ENCODE measurements at places on chromosomes 7 and 10.
A peak's percentile ranks its signal among the peaks of the same experiment; 100 is the strongest.

- DNase-seq, result no peak
These were observed 401.2 kb downstream of the GFRA1 start for GRCh38 chr10:115871855-115872254.

DNA sequence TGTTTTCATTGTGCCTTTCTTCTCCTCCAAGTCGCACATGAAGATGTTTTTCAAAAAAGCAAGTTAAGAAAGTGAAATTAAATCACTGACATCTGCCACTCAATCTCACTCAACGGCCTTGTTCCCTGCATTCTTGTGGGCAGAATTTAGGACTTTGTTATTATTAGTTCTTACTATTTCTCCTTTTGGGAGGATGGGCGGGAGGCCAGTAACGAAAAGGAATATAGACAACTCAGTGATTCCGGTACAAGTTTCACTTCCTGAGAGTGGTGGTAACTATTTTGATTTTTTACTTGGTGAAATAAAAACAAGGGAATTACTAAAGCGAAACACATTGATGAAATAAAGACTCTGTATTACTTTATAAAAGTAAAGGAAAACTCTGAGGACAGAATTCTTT, 231.9 kb upstream of the HABP2 start:
- no peak for DNase-seq

GRCh38 chr7:22563621-22564241, 63.7 kb upstream of the STEAP1B start:
- no peak for DNase-seq

DNA sequence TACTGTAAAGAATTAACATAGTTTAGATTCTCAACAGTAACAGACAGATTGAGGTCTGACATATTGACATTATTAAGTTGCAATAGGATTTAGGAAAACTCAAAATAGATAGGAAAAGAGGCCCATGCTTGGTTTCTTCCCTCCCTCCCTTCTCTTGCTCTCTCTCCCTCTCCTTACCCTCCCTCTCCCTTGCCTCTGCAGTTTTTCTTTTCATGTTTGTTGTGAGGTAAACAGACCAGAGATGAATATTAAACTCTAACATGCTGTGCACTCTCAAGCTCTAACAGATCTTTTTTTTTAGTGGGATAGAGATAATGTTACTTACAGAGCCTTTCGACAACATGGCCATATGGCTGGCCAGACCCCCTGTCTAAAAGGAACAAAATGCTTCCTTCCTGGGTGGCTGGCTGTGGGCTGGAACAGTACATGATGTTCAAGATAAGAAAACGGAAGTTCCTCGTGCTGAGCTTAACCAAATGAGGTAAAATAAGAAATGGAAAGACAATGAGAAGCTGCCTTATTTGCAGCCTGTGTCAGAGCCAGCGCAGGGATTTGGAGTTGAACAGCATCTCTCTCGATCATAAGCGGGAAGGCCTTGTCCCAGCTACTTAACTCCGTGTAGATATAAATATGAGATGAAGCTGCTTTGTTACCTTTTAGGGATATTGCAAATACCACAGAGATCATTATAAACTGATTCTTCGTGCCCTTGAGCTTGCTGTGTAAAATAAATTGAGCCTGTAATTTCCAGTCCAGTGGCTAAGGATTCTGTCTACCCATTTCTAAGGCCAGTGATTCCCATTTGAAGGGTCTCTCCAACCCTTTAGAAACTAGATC, 391.9 kb upstream of the NPVF start:
- no peak for DNase-seq

DNA sequence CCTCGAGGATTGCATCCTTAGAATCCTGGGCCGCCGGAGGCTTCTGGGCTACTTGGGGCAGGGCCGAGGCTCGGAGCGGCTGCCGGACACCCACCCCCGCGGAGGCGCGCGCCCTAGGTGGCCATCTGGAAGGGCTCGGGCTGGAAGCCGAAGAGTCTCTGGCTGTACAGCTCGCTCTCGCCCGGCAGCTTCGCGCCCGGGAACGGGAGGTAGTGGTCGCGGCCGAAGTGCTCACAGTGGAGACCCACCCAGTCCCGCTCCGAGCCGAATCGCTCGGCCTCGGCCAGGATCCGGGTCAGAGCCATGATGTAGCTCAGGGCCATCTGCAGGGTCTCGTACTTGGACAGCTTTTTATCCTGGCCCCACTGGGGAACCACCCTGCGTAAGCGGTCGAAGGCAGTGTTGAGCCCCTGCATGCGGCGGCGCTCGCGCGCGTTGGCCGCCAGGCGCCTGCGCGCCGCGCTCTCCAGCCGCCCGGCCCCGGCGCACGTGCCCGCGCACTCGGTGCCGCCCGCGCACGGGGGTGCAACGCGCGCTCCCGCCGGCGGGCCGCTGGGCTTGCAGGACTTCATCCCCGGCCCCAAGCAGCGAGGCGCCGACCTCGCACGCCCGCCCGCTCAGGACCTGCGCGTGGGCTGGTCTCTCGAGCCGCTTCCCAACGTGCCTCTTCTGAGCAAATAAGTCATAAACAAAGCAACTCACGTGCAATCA, 652 bp downstream of the ATOH7 start:
- peak; percentile 19 for DNase-seq

- no peak for DNase-seq
These were observed 46.6 kb downstream of the AGMO start for GRCh38 chr7:15515252-15515651.

- DNase-seq, result no peak
These were observed 843.6 kb downstream of the PCDH15 start for GRCh38 chr10:53957401-53957800.

- DNase-seq, result no peak
These were observed 754.7 kb downstream of the INHBA start for GRCh38 chr7:40948239-40948638.

DNA sequence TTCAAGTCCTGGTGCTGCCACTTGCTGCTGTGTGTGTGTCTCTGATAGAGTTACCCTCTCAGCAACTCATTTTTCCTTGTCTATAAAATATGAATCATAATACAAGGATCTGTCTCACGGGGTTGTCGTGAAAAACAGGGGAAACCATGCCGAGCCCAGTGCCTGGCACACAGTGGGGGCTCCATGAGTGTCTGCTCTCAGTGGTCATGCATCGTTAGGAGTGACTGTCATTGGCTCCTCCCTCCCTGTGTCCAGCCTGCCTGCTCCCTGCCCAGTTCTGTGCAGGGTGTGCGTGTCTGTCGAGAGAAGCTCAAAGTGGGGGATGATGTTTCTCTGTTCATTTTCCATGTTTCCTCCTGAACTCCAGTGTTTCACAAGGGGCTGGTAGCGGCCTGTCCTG, 83.6 kb upstream of the LRRC4 start:
- no peak for DNase-seq

DNA sequence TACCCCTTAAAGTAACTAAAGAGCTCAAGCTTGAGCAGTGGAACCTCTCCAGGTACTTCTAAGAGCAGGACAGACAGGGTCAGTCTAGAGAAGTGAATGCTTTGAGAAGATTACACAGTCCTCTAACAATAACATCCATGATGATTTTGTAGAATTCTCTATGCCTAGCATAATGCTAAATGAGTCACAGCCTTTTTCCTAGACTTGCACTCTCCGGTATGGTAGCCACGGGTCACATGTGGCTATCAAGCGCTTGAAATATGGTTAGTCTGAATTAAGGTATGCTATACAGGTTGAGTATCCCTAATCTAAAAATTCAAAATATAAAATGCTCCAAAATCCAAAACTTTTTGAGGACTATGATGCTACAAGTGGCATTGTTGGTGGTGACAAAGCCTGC, 166.6 kb upstream of the MKLN1 start:
- no peak for DNase-seq

DNA sequence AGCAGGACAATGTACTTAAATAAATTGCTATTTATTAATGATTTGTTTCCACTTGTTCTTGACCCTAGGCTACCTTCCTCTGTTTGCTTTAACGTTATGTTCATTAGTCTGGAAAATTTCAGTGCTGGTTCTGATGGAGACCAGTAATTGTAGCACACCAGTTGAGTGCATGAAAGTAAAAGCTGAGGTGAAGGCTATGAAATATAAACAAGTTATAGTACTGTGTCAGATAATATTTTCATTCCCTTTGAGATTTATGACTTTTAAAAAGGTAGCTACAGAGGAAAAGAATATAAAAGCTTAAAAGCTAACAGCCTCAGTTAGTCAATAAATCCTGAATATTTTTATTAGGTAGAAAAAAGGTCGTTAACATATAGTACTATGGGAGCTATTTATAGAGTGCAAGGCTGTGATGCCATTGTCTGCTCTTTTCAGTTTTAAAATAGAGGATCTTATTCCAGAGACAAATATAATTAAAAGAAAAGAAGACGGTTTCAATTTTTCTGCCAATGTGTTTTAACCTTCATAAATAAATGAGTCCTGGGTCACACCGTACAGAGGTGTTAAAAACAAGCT, 351.8 kb upstream of the ETV1 start:
- DNase-seq, result no peak

DNA sequence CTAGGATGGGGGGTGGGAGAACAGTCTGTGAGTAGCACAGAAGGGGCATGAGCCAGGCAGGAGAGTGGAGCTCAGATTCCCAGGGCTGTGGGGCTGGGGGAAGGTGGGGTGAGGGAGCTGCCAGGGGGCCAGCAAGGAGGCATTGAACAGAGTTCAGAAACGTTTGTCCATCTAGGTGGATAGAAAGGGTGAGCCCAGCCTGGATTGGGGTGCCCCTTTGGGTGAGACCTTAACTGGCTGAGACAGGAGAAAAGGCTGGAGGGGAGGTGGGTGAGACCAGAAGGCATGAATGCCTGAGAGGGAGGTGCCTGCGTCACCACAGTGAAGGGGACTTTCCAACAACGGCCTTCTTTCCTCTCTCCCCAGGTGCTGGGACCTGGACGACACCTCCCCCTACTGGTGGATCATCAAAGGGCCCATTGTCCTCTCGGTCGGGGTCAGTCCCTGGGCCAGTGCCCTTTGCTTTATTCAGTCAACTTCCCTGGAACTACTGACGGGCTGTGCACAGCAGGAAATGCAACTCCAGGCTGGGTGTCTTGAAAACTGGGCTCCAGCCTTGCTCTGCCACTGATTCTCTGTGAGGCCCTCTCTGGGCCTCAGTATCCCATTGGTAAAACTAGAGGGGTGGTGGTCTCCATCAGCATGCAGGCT, 11.0 kb downstream of the GHRHR start:
- DNase-seq, result peak; percentile 36

GRCh38 chr7:104878577-104878976, 135.4 kb upstream of the KMT2E start:
- no peak for DNase-seq

DNA sequence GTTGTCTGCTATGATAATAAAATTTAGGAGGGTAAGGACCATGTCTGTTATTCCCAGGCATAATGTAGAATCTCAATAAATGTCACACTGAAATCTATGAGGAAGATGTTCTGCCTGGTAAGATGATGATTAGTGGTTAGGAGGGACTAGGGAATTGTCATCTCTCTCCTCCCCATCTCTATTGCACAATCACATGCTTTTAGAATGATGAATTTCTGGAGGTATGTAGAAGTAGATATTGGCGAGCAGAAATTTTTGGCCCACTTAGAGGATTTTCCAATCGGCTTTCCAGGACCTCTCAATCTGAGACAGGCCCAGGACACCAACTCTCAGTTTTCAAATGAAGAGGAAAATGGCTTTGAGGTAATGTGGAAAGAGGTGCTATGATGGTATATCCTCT, 2.0 kb upstream of the PITX3 start:
- no peak for DNase-seq

GRCh38 chr10:102468683-102469082, 17.3 kb upstream of the C10orf95 start:
- no peak for DNase-seq

DNA sequence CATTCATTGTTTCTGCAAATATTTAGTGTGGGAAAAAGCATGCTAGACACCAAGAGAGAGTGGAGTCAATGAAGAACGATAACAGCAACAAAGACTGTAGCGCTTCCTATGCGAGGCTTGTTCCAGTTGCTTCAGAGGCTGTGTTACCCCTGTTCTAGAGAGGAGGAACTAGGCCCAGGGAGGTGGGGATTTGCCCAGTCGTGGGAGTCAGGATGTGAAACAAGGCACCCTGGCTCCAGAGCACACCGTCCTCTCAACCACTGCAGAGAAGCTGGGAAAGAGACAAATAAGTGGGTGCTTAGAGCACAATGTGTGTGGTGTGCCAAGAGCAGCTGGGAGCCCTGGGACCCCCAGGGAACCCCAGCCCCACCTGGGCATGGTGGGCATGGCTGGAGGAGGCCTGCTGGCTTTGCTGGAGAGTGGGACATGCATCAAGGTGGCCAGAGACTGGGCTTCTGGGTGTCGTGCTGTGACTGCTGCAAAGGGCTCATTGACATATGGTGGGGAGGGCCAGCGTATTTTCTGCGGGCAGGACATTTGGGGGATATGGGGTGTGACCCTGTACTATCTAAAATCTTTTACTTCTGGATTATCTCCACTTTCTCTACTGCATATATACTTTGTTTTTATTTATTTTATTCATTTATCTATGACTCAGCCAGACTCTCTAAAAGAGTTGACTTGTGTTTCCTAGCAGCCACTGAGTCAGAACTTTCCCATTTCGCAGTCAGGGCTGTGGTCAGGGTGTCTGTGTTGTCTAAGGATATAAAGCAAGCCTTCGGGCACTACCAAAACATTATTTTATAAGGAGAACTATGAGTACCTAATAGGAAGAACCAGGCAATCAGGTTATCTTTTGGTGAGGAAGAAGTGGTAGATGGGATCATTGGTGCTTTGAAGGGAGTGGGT, 95.4 kb downstream of the TCF7L2 start:
- DNase-seq, result no peak

DNA sequence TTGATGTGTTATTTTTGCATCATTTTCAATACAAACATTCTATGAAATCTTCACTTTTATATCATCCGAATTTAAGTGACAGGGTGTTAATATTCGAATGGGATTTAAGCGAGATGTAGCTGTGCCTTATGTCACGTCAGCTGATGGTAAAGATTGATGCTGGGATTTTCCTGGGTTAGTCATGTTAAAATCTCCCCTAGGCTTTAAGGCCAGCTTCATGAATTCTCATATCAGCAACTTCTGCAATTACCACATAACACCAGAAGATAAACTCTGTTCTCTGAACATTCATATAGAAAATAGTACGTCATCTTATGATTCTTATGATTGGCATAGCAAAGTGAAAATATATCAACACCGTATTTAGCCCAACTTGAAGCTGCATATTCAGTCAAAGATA, 669.2 kb downstream of the PCDH15 start:
- DNase-seq, result no peak

- peak; percentile 30 for DNase-seq
These were observed 1.7 kb upstream of the PAX2 start for GRCh38 chr10:100743626-100744135.

- DNase-seq, result no peak
These were observed 71.3 kb upstream of the CPXM2 start for GRCh38 chr10:123962756-123963530.

DNA sequence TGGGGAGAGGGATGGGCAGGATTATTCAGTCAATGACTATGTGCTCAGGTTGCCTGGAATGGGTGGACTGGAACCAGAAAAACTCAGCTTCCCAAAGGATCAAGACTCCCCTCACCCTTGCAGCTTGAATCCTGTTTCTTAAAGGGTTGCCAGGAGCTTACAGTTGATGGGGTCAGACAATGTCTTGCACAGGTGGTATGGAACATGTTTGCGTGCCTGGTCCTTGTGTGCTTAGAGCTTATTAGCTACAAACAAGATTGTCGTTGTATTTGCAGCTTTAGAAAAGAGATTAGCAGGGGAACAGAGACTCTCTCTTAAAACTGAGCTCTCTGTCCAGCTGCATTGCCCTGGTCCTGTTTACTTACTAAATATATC, 56.9 kb downstream of the PRR15 start:
- no peak for DNase-seq

All from stimulated activated CD4-positive, alpha-beta T cell treated with anti-CD3 and anti-CD28 coated beads, Interleukin-4, amount 100 ng/mL, for 48 hours (primary cell).